Germinal center (tissue), 1 donor: ENCODE measurements at places on chromosomes 7 and 10.

GRCh38 chr10:24984906-24985305 is 31.1 kb downstream of the ENKUR start:
- DNase-seq = no peak

- peak; percentile 80 for DNase-seq
Observed at GRCh38 chr7:66920769-66921395, at the start of gene TMEM248. TMEM248 (plus strand) TSS chr7:66921225; CDS start chr7:66941866, 20,641 bp downstream.

DNA sequence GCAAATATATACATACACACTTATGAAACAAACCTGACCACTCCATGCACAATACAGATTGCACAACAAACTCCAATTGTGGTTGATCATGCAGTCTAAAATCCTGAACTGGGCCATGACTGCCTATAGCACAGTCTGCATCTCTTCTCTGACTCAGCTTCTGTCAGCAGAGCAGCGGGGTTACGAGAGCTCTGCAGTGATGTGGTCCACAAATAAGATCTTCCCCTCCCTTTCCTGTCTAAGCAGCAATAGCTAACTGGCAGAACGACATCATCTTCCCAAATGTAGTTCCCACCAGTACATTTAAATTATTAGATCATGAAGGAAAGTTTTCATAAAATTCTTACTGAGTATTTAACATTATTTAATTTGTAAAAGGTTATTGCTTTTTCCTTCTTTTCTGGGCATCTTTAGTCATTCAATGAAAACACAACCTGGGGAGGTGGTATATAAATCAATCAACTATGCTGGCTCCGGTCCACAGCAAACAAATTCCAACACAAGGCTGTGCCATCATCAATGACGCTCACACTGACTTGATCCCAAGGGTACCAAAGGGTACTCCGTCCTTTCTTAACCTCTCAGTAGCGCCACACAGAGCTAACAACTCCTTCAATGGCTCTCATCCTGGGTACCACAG is 17.1 kb downstream of the ARHGAP21 start:
- no peak for DNase-seq

DNA sequence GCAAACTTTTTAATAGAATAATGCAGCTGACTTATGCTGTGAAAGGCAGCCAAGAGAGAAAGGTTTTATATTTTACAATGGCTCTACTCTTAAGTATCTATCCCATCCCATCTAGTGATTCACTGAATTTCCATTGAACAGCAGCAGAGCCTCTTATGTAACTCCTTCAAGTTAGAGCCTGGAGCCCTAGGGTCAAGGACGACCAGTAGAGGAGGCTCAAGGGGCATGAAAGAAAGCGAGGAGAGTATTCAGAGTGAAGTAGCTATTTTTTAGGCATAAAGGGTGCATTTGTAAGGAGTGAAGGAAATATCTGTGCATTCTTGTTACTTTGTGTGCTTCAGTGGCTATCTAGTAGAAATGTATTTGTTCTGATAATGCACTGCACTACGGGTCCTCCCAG is 180.2 kb upstream of the TPK1 start:
- no peak for DNase-seq

DNA sequence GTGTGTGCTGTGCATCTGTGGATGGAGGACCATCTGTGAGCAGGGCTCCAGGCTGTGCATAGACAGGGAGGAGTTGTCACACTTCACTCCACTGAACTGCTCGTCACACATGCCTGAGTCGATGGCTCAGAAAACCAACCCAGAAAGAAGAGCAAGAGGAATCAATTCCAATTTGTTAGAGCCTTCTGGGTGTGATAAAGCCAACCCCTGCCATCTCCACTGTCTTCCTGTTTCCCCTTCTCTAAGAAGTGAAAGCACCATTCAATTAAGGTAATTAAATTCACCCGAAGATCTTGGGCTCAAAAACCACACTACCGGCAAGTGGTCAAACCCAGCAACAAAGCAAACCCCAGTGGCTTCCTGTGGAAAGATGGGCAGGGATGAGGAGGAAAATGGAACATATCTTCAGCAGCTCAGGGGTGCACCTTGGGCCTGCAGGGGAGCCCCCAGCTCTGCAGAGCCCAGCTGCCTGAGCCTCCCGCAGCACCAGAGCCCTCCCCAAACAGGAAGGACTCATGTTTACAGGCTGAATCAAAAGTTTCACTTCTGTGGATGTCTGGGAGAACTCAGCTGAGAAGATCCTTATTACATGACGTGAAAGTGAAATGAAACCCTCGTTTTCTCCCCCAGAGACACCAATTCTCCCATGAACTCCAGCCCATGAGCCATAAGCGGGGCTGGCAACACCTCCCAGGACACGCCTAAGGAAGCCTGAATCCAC is 10.9 kb downstream of the C10orf71 start:
- peak; percentile 34 for DNase-seq

GRCh38 chr10:23067939-23068775 is 27.2 kb upstream of the MSRB2 start:
- peak; percentile 54 for DNase-seq

DNA sequence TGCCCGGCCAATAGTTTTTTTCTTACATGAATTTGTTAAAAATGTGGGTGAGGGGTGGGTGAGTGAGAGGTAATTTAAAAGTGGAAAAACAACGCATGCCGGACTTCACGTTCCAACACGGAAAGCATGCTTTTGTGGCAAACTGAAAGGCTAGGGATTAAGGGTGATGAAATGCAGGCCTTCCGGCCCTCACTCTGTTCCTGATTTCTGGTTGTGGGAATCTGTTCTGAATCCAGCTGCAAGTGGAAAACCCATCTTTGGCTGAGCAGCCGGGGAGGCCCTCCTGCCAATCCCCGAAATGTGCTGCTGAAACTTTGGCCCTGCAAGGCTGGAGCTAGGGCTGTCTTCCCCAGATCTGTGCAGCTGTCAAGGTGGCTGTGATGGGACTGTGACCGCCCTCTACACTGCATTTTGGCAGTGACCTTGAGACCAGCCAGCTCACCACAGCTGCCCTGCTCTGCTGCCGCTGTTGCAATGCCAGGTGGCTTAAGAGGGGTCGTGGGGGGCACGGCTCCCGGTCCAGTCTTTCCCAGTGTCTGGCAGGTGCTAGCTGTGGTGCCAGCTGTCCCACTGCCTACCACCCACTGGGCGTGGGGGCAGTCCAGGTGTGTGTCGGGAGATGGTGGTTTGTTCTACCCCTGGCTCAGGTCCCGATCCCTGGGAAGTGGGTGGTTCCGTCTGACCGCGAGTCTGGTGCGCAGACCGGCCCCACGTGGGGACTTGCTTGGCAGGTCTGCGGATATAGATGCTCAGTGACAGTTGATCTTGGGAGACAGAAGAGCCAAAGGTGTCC is 39.0 kb downstream of the TET1 start:
- DNase-seq = no peak

DNA sequence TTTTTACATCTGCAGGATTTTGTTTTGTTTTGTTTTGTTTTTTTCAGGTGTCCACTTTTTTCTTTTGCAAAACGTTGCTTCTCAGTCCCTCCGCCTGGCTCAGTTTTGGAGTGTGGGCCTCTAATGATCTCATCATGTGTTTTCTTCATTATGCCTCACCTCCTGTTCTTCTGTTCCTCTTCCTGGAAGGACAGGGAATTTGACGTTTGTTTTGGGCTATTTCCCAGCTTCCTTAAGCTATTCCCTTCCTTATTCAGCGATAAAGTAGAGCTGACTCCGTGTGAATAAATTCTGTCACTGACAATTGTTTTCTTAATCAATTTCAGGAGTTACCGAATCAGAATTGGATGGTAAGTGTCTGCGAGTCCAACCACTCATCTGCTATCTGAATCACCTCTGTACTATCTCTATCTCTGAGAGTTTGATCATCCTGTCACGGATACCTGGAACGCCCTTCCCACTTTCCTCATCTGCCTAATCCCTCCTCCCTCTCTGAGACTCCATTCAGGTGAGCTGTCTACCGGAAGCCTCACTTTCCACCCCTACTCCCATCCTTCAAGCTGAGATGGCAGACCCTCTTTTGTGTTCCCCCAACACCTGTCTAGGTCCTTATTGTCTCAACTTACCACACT is 218.4 kb downstream of the GATA3 start:
- DNase-seq = no peak
